GM23338 (cell line): ENCODE measurements at places on chromosomes 12 and 14. TPM values are rescaled to one million over a fixed set of nuclear protein-coding genes. Genes with fewer than 3 reads are reported as not detected.

SERPINA9 gene
- polyA plus RNA-seq, result not detected in 2 replicates

SLC11A2 gene
- 17.2 and 19.4 TPM in 2 replicates for polyA plus RNA-seq

PTGR2 gene
- 19.9 and 25.4 TPM in 2 replicates for polyA plus RNA-seq

POLR3B gene
- polyA plus RNA-seq, result 3.9 and 4.0 TPM in 2 replicates

RNASE4 gene
- 0.29 and 0.45 TPM in 2 replicates for polyA plus RNA-seq

CCND2 gene
- polyA plus RNA-seq, result 70.1 and 75.6 TPM in 2 replicates

PRMT5 gene
- 68.8 and 74.5 TPM in 2 replicates for polyA plus RNA-seq

TAS2R50 gene
- not detected in 2 replicates for polyA plus RNA-seq

TAS2R30 gene
- polyA plus RNA-seq, result 0.39 and 0.80 TPM in 2 replicates

KNTC1 gene
- polyA plus RNA-seq, result 47.3 and 55.2 TPM in 2 replicates

HOTAIR gene
- not detected in 2 replicates for polyA plus RNA-seq

TMEM30B gene
- 7.2 and 7.4 TPM in 2 replicates for polyA plus RNA-seq

INSM2 gene
- polyA plus RNA-seq, result not detected in 2 replicates

ARMH4 gene
- 13.9 and 15.5 TPM in 2 replicates for polyA plus RNA-seq

POTEG gene
- not detected in 2 replicates for polyA plus RNA-seq

C1S gene
- polyA plus RNA-seq, result 4.9 and 5.1 TPM in 2 replicates

FAM222A gene
- 0.78 and 0.85 TPM in 2 replicates for polyA plus RNA-seq

PTPRR gene
- polyA plus RNA-seq, result 0.26 and 0.33 TPM in 2 replicates
